ENCODE measurements at places on chromosomes 12 and 14.

- no peak for DNase-seq
These were observed 26.0 kb downstream of the ZFHX2 start for GRCh38 chr14:23525611-23526010.

DNA sequence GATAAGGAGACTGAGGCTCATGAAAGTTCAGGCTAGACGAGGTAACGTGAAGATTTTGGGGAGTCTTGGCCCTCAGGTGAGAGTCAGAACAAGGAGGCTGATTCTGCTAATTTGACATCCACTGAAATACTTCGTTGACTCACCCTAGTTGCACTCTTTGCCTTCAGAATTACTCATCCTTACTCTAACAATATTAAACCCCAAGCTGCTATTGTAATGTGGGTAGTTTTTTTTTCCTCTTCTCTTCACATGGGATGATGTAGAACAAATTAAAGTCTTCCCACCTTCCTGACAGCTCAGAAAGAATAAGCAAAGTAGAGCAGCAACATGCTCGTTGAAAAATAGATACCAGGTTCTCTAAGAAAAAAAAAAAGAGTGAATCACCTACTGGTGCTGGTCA is 22.0 kb upstream of the SRRM4 start:
- DNase-seq, result no peak

GRCh38 chr12:85872497-85873091 is 1.5 kb upstream of the NTS start:
- peak; percentile 77 for DNase-seq

- DNase-seq, result no peak
These were observed 99.5 kb downstream of the KIF26A start for GRCh38 chr14:104237651-104238423.
